T47D (cell line): ENCODE measurements at places on chromosomes 5 and 9.

DNA sequence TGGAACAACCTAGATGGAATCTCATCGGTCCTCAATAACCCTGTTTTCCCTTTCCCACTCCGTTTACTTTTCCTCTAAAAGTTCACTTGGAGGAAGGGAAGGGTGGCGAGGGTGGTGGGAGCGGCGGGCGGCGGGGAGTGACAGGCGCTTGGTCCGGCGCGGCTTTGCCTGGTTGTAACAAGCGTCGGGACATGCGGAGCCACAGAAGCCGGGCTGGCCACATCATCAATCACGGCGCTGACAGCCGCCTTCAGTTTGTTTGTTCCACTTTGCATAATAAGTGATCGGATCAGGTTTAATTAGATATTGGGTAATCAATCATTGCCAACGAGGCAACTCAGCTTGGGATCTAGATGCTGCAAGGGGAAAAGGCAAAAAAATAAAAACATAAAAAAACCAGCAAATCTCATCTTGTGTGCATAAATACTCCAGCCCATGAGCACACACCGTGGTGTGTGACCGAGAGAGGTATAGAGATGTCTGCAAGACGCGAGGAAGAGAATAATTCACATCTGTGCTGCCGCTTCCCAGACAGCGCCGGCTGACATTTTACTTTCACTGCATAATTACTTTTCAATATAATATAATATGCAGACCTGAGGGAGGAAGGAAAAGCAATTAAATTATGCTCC lies 396.2 kb upstream of the IRX4 start:
- no peak for DNase-seq

DNA sequence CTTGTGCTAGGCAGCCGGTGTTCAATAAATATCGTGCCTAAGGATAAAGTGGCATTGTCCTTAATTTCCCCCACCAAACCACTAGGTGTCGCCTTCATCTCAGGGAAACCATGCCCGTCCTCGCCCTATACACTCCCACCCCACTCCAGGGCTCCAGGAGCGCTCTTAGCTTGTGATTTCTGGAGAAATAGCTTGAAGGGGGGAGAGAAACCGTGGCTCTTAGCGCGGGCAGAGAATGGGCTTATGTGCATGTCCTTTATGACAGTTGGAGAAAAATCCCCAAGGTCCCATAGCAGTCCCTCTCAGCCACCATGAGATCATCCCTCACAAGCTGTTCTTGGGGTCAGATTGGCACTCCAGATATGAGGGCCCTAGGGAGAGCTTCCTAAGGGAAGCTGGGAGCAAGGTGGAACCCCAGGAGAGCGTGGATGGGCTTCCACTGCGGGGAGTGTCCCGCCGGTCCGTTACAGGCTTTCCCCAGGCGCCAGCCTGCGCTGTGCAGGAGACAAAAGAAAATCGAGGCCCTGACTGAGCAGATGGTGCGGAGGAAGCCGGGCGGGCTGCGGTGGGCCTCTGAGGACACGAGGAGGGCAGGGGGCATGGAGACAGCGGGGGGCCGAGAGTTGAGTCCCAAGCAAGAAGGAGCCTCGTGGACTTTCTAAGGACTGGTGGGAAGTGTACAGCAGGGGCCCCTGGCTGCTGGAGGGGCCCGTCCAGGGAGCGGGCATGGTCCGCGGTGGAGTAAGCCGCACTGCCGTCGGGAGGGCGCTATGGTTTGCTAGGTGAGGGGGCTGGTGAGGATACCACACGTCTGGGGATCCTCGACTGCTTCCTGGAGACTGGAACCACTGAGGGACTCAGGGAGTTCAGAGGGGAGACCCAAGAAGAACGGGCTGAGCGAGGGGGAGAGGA lies 750 bp upstream of the NPR2 start:
- DNase-seq = peak; percentile 65

DNA sequence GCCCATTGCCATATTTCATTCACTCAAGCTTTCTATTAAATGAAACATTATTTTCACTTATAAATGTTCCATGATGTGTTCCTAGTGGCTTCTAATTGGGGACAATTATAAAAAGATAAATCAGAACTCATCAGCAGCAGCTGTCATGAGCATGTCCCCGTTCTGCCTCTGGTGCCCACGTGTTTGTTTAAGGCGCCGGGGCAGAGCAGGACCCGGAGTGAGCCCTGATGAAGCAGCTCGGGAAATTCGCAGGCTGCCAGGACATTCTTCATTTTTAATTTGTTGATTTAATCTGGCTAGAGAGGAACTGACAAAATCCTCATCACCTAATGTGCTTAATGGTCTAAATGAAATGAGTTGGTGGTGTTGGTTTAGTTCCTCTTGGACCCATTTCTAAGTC lies 475.0 kb downstream of the CTNND2 start:
- no peak for DNase-seq

DNA sequence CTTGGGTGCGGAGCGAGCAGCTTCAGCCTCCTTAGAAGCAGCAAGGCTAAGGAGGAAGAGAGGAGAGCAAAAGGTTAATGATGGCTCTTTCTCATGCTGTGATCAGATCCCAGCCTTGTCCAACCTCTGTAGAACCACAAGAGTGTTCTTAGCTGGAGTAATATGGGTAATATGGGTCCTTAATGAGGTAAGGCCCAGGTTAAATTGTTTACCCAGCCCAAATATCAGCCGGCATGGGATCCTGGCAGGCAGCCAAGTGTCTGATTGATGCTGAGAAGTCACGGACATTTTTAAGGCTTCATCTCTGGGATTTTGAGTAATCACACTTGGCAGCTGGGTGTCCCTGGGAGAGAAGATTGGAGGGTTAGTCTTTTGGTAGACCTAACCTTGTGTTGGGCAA lies 32.3 kb downstream of the GLRA1 start:
- no peak for DNase-seq

GRCh38 chr5:2240118-2240904 lies 357.6 kb upstream of the IRX4 start:
- no peak for DNase-seq

DNA sequence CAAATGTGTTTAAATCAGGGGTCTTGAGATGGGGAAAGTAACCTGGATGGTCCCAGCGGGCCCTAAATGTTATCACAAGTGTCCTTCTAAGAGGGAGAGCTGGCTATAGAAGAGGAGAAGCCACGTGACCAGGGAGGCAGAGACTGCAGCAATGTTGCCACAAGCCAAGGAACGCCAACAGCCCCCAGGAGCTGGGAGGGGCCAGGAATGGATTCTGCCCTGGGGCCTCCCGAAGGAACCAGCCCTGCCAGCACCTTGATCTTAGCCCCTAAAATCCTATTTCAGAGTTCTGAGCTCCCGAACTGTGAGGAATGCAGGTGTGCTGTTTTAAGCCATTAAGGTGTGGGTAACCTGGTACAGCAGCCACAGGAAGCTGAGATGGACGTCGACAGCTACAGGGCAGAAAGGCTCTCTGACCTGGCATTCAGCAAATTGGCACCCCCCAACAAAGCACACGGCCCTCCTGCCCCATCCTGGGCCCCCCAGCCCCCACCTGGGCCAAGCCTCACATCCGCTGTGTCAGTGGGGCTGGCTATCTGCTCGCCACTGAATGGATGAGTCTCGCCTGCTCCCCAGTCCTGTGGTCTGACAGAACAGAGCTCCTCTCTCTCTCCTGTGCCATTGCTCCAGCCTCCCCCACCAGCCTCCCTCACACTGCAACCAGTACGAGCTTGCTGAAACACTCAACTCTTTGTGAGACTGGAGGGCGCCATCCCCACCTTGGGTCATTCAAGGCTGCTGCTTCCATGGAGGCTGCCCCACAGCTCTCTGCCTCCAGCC lies 78.8 kb downstream of the ADAMTS2 start:
- DNase-seq = no peak

DNA sequence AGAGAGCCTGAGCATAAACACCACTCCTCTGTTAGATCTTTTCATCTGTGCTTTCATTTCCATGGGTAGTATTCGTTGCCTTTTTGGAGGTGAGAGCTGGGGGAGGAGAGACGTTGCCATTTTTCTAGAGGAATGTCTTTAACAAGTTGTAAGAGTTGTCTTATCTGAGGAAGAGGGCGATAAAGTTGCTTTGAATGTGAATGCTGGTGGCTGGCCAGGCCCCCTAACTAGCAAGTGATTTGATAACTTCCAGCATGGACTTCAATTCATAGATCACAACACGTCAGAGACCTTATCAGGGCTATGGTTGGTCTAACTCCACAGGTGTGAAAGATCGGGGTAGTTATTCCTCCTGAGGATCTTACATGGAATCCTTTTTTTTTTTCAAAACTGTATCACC lies 30.0 kb upstream of the AOPEP start:
- DNase-seq = no peak
